ENCODE measurements at places on chromosomes 13 and 19. TPM values are rescaled to one million over a fixed set of nuclear protein-coding genes. Genes with fewer than 3 reads are reported as not detected.

The ZNF429 gene
- 12.7 TPM for total RNA-seq

- no peak for DNase-seq
Measured at GRCh38 chr13:52169839-52170238, 10.4 kb upstream of the NEK3 start.

The MICOS13 gene
- total RNA-seq, result 49.1 TPM

- no peak for DNase-seq
Measured at GRCh38 chr13:68099631-68100030, 869.5 kb upstream of the PCDH9 start.

The ZNF682 gene
- total RNA-seq, result 6.4 TPM

All from tongue (tissue), 3 donors.